ENCODE measurements at places on chromosomes 16 and 17.

DNA sequence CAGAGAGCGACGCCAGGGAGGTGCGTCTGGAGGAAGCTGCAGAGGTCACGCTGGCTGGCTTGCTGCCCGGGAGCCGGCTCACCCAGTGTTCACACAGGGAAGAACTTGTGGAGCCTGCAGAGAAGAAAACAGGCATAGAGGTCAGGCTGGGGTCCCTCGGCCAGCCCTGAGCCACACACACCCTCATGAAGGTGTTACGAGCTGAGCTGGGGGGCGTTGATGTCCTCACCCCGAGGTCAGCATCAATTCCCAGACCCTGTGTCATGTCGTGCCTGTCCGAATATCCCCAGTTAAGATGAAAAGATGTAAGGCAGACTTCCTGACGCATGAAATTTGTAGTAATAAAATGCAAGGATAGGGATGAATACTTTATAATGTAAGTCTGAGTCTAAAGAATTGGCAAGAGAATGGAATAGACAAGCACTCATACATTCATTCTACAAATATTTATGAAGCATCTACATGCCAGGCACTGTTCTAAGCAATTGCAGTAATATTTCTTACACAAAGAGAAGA lies 77.1 kb downstream of the USP31 start:
- DNase-seq = no peak

GRCh38 chr17:2241823-2242222 lies 61.8 kb downstream of the SMG6 start:
- no peak for DNase-seq

GRCh38 chr17:22411185-22411784 lies 719.0 kb downstream of the KCNJ18 start:
- DNase-seq = no peak

DNA sequence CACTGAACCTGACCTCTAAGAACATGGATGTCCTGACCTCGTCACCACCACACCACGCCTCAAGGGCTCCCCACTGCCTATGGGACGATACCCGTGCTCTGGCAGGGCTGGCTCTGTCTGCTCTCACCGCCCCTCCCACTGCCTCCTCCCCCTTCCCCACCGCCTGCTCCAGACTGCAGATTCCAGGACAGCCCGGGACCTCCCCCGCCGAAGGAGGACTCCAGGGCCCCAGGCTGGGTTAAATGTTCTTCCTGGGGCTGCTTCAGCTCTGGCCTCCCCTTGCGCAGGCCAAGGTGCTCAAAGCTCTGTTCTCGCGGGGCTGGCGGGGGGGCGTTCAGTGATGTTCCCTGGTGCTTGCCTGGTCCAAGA lies 3.1 kb downstream of the NPW start:
- no peak for DNase-seq

- DNase-seq = no peak
These were observed 34.7 kb downstream of the SOCS3 start for GRCh38 chr17:78325076-78325687.

- DNase-seq = no peak
These were observed 71.5 kb upstream of the RCVRN start for GRCh38 chr17:9976283-9977179.

GRCh38 chr17:51741458-51741857 lies 417.1 kb downstream of the CA10 start:
- no peak for DNase-seq

DNA sequence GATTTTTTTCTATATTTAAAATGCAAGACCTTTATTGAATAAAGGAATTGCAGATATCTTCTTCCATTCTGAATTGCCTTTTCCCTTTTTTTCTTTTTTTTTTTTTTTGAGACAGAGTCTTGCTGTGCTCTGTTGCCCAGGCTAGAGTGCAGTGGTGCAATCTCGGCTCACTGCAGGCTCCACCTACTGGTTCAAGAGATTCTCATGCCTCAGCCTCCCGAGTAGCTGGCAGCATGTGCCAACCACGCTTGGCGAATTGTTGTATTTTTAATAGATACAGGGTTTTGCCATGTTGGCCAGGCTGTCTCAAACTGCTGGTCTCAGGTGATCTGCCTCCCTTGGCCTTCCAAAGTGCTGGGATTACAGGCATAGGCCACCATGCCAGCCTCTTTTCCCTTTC lies 151.5 kb downstream of the CEP112 start:
- DNase-seq = no peak

- DNase-seq = no peak
These were observed 8.4 kb downstream of the FOXK2 start for GRCh38 chr17:82527898-82528297.

DNA sequence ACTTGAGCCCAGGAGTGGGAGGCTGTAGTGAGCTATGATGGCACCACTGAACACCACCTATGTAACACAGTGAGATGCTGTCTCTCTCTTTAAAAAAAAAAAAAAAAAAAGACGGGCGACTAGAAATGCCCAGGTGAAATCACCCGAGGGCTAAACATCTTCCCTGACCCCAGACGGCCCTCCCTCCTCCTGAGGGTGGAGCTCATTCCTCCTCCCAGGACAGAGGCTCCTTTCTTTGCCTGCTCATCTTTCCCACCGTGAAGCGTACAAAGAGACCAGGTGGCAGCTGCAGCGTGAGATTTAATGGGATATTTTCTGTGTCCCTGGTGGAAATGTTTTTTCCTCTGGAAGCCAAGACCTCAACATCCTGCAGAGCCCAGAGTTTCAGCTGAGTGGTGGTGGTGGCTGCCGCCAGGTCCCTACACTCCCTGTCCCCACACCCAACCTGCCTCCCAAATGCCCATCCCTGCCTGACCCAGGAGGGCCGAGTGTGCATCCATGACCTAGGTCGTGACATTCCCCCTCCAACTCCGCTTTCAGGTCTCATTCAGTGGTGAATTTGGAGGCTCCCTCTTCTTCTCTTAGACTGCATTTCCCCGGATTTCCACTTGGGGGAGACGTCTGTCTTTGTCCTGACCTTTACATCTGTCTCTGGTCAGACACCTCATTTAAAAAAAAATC lies 14.4 kb upstream of the GPRC5B start:
- DNase-seq = no peak

DNA sequence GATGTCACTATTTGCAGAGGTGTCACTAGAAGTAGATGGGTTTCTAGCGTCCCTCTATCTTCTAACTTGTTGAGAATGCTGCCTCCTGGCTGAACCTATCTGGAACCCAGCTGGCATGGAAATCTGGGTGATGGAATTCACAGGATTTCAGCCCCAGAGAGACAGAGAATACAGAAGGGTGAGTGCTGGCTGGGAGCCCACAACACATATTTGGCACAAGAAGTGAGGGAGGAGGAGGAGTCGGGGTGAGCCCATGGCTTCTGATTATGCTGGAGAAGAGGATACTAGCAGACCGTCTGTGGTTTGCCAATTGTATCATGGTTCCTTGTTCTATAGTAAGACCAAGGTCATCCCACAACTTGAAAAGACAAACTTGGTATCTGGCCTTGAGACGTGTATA lies 557.8 kb upstream of the SALL1 start:
- no peak for DNase-seq

GRCh38 chr16:11088074-11088730 lies 143.8 kb downstream of the CLEC16A start:
- no peak for DNase-seq

DNA sequence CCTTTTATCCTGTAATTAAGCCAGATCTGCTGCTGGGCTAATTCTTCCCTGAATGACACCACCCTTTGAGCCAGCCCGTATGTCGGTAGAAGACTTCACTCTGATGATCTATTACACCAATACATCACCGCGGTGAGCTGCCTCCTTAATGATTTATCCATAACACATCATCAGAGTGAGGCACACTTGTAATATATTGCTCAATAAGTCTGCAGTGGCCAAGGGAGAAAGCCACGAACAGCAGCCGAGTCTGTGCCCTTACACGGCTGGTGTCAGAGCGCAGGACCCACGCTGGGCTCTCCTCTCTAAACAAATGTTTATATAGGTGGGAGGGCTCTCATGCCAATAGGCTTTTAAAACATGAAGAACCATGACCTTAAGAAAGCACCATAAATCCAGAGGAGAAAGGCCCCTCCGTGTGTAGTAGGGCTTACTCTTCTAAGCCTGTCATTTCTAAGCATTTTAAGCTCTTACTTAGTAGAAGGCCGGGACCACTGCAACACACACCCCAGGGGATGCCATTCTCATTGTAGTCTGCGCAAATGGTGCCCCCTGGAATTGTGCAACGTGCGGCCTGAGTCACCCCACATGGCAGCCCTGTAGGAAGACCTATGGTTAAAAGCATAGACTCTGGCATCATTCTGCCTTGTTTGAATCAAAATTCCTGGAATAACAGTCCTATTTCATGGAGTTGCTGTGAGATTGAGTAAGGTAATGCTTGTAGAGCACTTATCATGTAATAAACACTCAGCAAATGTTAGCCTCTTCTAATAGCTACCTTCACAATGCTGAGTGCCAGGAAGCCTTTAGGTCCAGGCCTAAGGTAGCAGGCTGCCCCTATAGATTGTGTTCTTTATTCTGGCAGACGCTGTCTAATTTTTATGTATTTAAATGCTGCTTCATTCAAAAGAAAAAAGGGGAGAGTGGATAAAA lies 26.1 kb downstream of the MRPS23 start:
- no peak for DNase-seq

GRCh38 chr17:50618941-50619340 lies 15.7 kb upstream of the ABCC3 start:
- no peak for DNase-seq

GRCh38 chr17:2502871-2503580 lies 8.7 kb downstream of the METTL16 start:
- no peak for DNase-seq

DNA sequence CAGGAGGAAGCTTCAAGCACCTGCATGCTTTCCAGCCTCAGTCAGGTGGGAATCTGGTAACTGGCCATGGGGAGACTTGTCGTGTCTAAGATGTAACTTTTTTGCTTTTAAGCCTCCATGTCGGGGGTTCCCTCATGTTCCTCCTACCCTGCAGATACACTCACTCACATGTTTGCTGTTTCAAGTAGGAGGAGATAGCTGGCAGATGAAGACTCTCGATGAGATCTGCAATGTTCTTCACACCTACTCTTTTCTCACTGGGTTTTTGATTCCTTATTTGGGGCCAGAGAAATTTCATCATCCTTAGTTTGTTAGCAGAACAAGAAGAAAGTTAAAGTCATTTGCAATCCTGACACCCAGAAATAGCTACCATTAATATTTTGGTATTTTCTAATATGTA lies 24.7 kb downstream of the UTP4 start:
- DNase-seq = no peak

DNA sequence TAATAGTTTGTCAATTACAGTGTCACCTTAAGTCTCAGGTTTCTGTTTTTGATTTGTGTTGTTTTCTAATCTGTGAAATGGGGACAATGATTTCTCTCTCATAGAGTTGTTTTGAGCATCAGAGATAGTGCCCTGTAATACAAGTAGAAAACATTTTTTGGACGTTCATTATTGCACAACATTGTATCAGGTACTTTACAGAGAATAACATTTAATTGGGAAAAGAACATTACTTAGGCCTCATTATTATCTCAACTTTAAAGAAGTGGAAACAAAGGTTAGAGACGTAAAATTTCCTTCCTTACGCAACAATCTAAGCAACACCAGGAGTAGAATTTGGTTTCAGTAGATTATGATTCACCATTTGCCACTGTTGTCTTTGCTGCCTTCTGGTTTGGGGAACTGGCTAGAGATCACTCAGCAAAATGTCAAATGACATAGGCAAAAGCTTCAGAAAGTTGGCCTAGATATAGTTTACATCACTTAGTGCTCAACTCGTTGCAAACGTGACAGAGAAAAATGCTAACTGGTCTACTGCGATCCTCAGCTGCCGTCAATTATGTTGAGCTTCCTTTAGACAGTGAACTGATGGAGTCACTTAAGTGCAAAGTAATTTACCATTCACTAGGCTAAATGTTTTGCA lies 1026.8 kb downstream of the CDH11 start:
- no peak for DNase-seq

GRCh38 chr17:11705111-11705510 lies 106.8 kb downstream of the DNAH9 start:
- no peak for DNase-seq

- DNase-seq = no peak
These were observed 2.4 kb downstream of the EPN2 start for GRCh38 chr17:19239544-19239943.

GRCh38 chr17:17067257-17067656 lies 25.0 kb downstream of the MPRIP start:
- no peak for DNase-seq

DNA sequence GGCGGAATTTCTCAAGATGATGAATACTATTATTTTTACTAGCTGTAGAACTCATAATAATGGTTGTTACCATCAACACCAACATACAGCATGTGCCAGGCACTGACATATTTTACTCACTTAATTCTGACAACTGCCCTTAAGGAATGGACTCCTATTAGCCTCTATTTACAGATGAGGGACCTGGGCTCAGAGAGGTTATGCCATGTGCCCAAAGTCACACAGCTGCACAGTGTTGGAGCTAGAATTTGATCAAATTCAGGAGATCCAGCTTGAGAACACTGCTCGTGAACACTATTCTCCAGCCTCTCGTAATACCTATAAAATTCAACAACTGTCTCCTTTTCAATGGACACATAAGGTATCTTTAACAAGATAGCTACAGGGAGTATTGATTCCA lies 97.2 kb downstream of the XYLT1 start:
- DNase-seq = no peak

DNA sequence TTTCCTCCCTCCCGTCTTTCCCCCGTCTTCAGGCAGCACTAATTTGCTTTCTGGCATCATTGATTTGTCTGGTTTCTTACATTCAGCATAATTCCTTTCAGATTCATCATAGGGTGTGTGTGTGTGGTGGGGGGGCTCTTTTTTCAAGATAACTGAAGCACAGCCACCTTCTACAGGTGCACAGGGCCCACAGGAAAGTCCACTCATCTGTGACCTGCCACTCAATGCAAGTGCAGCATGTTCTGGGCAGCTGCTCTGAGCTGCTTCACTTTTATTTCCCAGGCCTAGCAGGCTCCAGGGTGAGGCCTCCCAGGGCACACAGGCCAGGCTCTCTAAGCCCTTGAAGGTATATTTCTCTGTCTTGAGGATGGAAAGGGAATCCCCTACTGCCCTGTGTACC lies 35.2 kb upstream of the MYH10 start:
- DNase-seq = no peak

GRCh38 chr16:19375561-19376158 lies 42.0 kb upstream of the TMC5 start:
- DNase-seq = no peak

DNA sequence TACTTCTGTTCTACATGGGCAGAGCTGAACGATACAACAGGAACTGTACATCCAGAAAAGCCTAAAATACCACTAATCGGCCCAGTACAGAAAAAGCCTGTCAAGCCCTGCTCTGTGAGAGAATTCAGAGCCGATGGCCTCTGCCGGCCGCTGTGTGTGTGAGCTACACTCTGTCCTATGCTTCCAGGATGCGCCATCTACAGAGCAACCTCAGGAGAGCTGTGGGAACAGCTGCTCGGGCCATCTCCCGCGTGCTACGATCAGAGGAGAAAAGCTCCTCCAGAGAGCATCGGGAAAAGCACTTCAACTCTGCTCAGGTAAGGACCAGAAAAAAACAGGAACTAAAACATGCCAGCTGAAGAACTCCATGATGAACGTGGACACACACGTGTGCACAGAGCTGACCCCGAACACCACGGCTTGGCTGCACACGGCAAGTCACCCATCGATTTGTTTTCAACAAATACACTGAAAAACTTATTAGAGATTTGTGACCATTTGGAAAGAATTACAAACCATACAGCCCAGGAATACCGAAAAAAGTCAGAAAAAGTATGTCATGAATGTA lies 115.9 kb downstream of the ANKRD11 start:
- no peak for DNase-seq
